ENCODE measurements at places on chromosomes 3 and 15.

DNA sequence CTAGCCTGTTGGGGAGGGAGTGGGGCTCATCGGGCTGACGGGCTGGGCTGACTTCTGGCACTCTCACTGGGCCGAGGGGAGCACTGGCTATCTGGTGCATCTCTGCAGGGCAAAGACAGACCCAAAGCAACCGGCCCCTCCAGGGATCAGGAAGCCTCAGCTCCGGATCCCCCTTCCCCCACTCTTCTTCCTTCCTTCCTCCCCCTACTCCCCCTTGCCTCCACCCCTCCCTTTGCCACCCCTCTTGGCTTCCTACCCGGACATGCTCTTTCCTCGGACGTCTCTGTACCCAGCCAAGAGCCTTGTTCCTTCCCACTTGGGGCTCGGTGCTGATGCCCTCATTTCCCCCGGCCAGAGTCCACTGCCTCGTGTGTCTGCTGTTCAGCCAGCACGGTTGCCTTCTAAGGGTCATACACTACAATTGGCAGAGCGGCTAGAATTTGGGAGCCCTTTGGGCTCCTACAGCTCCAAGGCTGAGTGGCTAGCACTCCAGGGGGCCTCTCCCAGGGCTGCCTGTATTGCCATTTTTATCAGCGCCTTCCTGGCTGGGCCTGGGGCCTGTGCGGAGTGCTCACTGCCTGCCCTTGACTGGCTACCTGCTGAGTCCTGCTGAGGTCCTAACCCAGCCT, 10.9 kb downstream of the SEMA3F start:
- DNase-seq: no peak

DNA sequence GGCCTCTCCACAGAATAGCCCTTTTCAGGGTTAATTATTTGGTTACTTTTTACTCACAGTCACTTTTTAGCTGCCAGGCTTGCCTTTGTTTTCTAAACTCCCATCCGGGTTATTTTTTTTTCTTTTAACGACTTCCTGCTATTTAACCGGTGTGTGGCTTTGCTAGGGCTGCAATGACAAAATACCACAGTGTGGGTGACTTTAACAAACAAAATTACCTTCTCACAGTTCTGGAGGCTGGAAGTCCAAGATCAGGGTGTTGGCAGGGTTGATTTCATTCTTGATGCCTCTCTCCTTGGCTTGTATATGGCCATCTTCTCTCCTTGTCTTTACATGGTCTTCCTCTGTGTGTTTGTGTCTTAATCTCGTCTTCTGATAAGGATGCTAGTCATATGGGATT, 91.5 kb downstream of the IL1RAP start:
- no peak for DNase-seq

DNA sequence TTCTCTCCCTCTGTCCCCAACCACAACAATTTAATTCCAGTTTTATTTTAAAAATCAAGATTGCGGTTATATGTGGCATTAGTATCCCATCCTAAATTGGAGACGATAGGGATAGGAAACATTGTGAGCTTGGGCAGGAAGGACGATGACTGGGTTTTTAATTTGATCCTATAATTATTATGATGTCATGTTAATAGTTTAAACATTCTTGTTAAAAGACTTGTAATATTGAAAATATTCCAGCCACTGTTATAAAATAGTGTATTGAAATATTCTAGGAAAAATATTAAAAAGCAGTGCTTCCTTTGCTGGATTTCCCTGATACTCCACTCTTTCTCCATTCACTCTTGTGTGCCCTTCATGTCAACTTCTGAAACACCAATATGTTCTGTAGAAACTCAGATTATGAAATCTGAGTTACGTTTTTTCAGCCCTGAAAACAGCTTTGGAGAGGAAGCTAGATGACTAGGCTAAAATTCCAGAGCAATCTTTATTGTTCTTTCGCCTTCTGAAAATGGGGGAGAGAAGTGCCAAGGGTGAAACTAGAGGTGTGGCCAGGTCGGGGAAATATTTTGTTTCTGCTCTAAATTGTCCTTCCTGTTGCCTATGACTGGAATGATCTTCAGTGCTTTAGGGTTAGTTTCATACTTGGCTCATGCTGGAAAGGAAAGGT, 46.1 kb upstream of the MAP3K13 start:
- DNase-seq: no peak

DNA sequence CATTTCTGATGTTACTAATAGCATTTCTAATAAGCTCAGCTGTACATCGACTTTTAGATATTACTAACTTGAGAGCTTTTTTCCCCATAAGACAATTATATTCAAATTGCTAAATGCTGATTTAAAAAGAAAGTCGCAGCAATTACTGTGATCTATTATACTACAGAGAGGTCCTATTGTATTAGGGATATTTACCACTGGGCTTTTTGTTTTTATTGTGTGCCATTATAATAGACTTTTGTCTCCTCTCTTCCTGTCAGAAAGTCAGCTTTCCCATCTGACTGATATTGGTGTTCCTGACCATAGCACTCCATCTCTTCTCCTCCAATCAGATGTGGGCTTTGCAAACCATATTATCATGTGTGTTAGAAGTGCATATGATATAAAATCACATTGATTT, 27.2 kb upstream of the RYR3 start:
- DNase-seq: no peak

- no peak for DNase-seq
These were observed 287.8 kb upstream of the SATB1 start for GRCh38 chr3:18712713-18713576.

DNA sequence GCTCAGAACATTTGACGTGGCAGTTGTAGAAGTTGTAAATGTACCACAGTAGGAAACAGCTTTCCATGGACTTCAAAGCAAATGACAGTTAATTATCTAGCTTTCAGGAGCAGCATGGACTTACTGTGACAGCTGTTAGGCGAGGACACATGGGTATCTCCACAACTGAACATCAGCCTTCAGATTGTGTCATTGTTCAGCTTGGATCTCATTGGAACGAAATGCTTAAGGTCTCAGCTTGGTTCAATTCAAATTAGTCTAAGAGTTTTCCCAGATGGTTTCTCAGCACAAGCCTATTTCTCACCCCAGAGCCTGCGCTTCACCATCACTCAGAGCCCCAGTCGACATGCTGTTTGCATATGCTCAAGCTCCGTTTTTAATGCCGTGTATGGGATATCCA, 21.1 kb upstream of the GYG1 start:
- no peak for DNase-seq

Data from activated gamma-delta T cell treated with anti-CD3 and anti-CD28 coated beads, Interleukin-2, amount 50 U/mL, for 16 hours (primary cell).